Fibroblast of upper back skin (primary cell): ENCODE measurements at places on chromosomes 4 and X.

DNA sequence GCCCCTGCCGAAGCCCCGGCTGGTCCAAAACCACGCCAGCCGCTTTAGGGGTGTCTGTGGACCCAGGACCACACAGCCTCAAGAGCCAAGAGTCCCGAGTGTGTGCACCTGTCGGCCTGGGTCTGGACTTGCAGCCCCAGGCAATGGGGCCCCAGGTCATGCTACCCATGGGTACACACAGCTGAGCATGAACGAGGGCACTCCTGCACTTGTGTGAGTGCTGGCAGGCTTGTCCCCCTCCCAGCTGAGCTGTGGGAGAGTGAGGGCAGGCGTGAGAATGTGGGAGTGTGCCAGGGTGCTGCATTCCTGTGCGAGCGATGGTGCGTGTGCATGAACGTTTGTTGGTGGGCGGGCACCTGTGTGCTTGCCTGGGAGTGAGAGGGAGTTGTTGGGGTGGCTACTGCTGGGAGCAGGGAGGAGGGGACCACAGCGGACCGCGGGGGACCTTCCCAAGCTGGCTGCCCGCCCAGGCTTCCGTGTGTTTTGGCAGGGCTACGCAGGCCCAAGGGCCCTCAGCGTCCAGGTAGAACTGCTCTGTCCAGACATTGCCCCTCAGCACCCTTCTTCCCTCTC is 30.8 kb downstream of the BLOC1S4 start:
- DNase-seq: no peak

- no peak for DNase-seq
Observed at GRCh38 chrX:95907081-95907480, 777.6 kb upstream of the DIAPH2 start.

- DNase-seq: no peak
Observed at GRCh38 chr4:41227902-41228301, 13.6 kb upstream of the APBB2 start.

DNA sequence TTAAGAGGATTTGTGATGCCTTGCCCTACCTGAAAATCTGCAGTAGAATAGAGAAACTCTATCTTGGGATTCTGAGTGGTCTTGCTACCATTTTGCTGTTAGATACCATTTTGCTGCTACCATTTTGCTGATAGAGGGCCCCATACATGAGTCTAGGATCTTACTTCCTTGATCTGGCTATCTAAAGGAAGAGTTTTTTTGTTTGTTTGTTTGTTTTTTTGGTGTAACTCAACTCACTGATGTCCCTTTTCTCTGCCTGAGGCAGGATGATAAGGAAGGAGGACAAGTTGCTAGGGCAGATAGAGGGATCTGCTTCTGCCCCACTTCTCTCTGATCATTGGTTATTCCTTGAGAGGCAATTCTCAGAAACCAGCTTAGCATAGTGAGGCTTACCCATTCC is 31.0 kb downstream of the XK start:
- DNase-seq: no peak

DNA sequence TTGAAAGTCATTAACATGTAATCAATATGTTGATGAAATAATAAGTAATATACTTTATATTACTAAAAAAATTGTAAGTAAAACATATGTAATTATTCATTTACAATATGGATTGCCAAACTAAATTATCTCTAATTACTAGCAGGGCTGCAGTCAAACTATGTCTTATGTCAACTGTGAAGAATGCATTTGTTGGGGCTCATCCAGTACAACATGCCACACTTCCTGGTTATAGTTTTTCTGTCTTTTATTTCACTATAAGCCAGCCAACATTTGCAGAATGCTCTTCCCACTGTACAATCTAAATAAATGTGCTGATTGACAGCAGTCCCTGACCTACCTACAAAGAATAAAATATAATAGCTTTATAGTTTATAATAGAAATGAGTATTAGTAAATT is 975.4 kb upstream of the NDST4 start:
- peak; percentile 21 for DNase-seq

GRCh38 chr4:39568805-39569204 is 41.6 kb upstream of the UGDH start:
- no peak for DNase-seq

DNA sequence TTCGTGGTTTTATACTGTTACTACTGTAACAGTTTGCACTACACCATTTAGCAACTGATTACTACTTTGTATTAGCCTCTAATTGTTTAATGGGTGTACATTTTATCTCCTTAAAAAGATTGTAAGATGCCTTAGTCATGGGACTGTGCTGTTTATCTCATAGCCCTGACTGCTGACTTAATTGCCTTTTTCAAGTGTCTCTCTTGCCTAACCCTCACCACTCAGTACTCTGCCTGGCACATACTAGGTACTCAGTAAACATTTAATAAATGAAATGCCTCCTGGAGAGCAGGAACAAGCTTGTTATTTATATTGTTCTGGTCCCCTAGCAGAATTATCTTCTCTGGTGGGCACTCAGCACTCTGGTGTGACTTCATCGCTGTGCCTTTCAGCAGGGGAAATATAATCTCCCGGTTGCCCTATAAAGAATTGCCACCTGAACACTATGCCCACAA is 1.7 kb upstream of the STIM2 start:
- DNase-seq: no peak

DNA sequence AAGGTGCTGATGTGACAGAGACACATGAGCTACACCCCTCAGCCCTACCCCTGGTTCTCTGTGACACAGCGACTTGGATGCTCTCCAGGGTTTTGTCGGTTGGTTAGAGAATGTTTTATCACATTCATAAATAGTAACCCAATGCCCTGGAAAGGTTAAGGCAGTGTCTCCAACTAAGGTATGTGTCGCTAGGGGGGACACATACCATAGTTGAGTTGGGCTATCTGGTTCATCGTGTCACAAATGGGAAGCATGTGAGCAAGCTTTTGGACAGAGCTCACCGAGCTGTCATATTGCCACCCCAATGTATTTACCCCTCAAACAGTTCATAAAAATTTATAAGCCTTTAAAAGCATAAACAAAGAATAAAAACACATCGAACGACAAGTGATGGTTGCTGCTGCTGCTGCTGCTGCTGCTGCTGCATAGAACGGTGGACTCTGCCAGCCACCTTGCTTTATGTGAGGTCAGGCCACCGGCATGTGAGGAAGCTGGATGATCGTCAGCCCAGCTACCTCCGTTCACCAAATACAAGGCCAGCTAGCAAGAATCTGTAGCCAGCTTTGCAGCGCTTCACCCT is 55.9 kb downstream of the STOX2 start:
- DNase-seq: no peak

- no peak for DNase-seq
Observed at GRCh38 chr4:58602731-58603359, 1492.7 kb upstream of the IGFBP7 start.

- DNase-seq: peak; percentile 57
Observed at GRCh38 chr4:85370400-85371032, 104.4 kb upstream of the ARHGAP24 start.

DNA sequence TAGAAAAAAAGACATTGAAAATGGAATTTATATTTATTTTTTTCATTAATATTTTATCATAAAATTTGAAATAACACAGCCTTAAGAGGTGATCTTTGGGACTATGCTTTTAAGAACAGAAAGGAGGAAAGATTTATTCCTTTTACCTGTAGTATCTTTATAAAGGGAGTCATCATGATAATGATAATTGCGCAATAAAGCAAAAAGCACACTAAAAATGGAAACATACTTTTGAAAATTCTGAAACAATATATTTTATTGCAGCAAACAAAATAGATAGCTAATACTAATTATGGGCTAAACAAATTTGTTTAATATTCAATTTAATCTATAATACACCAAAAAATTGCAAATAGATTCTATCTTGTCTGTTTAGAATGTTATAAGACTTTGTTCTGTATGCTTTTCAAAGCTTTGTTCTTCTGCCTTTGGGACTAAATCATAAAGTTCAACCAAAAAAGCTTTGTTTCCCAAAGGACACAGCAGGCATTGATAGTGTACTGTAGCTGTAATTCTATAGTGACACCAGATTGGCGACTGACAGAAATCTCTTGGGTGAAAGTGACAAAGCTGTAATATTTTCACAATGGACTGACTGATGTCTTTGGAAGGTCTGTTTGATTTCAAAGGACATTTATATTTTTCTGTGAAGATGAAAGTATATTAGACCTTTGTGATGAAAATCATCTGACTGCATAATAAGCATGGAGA is 2156.6 kb upstream of the TENM3 start:
- DNase-seq: no peak

DNA sequence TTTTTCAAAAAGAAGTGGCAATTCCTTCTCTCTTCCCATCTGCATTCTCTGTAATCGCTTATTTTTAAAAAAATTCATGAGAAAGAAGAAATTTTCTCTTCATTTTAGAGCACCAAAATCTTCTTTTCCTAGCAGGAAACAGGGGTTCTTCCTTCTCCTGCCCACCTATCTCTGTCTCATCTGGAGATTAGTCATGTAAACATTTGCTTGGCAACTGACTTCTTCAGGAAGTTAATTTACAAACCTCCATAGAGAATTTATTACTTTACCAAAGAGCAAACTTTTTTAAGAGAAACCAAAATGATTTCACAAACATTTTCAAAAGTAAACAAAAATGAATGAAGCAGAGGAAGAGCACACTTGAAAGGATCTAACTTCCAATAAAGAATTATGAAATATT is 13.5 kb downstream of the TTC29 start:
- DNase-seq: no peak

DNA sequence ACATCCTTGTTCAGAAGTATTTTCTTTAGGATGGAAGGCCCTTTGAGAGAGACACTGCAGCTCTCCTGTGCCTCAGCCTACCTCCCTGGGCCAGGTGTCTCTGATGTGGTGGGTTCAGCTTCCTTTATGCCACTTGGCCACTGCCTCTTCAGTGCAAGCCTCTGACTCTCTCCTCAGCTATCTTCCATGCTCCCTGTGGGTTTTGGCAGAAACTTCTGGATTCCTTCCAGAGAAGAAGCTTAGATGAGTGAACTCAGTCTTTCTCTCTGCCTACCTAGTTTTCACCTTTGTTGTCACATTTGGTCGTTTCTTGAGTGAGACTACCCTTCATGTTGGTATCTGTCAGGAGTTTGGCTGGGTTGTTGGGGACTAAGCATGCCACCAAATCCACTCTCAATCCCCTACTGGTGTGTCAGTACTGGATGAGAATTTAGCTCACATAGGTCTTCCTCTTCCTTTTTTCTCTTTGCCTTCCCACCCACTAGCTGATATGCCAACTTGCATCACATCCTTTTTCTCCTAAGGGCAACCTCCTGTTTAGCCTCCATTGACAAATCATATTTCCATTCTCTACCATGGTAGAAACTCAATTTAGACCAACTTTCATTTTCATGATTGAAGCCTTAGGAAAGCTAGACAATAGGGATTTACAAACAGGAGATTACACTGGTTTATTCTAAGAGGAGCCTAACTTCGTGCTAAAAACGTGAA is 32.0 kb downstream of the IL15 start:
- DNase-seq: peak; percentile 49

- DNase-seq: peak; percentile 72
Observed at GRCh38 chrX:116379854-116380253, 56.6 kb upstream of the SLC6A14 start.

GRCh38 chr4:121073004-121073435 is 685 bp upstream of the NDNF start:
- DNase-seq: no peak

GRCh38 chr4:79431839-79432238 is 23.8 kb upstream of the GK2 start:
- DNase-seq: no peak

DNA sequence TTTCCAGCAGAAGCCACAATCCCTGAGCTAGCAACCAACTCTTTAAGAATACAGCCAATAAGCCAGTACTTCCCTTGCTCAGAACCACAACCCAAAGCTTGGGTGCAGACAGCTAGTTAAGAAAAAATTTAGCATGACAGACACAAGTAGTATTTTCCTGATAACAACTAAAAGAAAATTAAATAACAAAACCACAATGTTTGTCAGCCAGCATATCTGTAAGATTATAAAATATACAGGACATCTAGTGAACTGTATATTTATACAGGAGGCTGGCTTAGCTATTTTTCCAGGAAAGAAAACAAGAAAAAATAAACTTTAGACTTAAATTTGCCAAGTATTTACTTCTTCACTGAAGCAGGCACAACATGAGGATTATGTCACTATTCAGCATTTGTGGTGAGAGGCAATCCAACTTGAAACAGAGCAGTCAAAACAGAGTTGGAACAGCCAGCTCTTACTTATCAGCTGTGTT is 6.6 kb downstream of the PF4V1 start:
- no peak for DNase-seq

- peak; percentile 4 for DNase-seq
Observed at GRCh38 chrX:64975491-64975890, 759 bp downstream of the ZC4H2 start.

GRCh38 chr4:104501290-104501689 is 6.6 kb upstream of the CXXC4 start:
- no peak for DNase-seq

- peak; percentile 52 for DNase-seq
Observed at GRCh38 chr4:53557669-53558064, 33.6 kb downstream of the LNX1 start.

DNA sequence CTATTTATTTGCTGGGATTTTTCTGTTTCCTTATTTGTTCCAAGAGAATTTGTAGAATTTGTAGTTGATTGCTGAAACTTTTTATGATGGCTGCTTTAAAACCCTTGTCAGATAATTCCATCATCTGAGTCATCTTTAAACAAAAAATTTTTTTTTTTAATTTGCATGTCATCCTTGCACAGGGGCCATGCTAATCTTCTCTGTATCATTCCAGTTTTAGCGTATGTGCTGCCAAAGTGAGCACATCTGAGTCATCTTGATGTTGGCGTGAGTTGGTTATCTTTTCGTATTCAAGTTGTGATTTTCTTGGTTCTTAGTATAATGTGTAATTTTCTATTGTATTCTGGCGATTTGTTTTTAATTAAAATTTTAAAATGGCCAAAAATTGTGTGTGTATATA is 18.7 kb upstream of the ZNF157 start:
- peak; percentile 13 for DNase-seq

- DNase-seq: no peak
Observed at GRCh38 chr4:42708625-42709024, 51.7 kb upstream of the ATP8A1 start.

- no peak for DNase-seq
Observed at GRCh38 chr4:74754218-74754617, 40.1 kb downstream of the BTC start.

DNA sequence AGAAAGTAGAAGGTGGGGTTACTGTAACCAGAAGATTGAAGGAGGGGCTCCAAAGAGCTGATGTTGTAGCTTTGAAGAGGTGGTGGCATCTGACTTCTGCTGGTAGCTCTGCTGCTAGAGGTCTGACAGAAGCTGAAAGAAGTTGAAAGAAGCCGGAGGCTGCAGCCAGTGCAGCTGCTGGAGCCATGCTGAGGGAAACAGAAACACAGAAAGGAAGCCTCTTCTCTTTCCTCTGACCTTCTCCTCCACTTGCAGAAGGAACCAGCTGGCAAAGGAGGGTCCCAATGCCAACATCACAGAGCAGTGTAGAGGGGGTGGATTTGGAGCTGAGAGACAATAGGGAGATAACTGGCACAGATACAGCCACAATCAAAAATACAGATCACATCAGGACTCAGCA is 89.3 kb upstream of the HHIP start:
- DNase-seq: no peak

DNA sequence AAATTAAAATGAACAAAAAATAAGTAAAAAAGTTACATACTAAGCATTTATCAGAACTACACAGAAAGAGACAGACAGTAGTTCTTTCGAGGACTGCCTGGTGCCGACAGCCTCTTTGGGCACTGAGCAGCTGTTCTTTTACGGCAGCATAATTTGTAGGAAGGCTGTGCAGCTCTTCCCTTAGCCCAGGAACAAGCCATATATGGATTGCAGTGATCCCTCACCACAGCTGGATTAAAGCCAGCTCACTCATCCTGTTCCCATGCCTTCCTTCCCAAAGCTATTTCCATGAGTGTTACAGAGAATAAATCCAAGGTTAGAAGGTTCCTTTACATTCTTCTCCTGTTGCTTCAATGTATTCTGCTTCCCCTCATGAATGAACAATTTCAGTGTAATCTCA is 71.7 kb downstream of the DDX60L start:
- peak; percentile 98 for DNase-seq
